ENCODE measurements at places on chromosomes 5 and 9.

DNA sequence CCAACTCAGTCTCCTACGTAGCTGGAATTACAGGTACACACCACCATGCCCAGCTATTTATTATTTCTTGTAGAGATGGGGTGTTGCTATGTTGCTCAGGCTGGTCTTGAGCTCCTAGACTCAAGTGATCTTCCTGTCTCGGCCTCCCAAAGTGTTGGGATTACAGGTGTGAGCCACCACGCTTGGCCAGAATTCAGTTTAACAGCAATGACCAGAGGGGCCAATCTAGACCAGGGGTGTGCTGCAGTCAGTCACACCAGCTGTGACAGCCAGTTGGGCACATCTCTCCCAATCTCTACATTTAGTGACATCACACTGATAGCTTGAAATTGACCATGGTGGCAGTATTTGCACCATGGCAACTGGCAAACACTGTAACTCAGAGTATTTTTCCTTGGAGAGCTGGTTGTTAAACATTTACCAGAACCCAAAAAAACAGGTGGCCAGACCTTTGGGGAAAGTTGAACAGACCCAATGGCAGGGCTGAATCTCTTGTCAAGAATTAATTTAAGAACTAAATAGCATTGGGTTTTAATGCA lies 67.7 kb upstream of the UBTD2 start:
- DNase-seq = no peak

DNA sequence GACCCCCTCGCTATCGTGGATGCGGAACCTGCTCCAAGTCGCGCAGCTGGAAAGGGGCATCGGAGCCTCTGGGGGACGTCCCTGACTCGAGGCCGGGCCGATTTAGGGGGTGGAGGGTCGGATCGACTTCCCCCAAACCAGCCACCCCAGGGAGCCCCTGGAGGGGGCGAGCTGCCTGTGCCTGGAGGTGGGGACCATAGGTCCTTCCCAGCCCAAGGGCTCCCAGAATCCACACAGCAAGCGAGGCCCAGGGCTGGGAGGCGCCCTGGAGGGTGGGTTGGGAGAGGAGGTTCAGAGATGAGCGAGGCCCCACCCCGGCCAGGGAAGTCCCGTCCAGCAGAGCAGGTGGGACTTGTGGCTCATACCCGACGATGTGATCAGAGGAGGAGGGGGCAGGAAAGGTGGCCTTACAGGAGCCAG lies 147.6 kb downstream of the GAPVD1 start:
- DNase-seq = no peak

DNA sequence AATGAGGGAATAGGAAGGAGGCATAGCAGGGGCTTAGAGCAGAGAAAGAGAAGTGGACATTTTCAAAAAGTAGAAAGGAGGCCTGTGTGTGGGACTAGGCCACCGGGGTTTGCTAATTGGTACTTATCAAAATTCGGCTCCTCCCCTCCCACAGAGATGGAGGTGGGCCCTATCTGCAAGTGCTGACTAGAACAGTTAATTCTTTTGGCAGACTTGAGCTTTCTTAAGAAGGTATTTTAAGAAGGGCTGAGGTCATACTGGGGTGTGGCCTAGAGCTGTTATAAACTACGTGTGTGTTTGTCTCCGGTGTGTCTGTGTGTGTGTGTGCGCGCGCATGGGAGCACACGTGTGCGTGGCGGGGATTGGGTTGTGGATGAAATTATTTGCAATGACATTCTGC lies 1086.5 kb downstream of the EFNA5 start:
- DNase-seq = no peak

- peak; percentile 87 for DNase-seq
Measured at GRCh38 chr5:54301220-54301619, 9.2 kb downstream of the ARL15 start.

DNA sequence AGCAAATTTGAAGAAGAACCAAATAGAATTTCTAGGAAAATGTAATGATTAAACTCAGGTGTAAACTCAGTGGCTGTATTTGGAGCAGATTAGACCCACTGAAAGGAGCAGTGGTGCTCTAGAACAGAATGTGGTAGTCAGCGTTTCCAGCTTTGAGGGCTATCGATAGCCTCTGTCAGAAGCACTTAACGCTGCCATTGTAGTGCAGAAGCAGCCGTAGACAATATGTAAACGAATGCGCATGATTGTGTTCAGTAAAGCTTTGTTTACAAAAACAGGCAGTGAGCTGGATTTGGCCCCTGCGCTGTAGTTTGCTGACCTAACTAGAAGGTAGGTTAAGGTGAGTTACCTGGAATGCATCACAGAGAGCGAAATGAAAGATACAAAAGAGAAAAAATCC lies 72.0 kb downstream of the FAM78A start:
- no peak for DNase-seq

GRCh38 chr9:129682381-129682780 lies 16.9 kb downstream of the PRRX2 start:
- no peak for DNase-seq

- no peak for DNase-seq
Measured at GRCh38 chr5:58318468-58318867, 141.4 kb downstream of the PLK2 start.

DNA sequence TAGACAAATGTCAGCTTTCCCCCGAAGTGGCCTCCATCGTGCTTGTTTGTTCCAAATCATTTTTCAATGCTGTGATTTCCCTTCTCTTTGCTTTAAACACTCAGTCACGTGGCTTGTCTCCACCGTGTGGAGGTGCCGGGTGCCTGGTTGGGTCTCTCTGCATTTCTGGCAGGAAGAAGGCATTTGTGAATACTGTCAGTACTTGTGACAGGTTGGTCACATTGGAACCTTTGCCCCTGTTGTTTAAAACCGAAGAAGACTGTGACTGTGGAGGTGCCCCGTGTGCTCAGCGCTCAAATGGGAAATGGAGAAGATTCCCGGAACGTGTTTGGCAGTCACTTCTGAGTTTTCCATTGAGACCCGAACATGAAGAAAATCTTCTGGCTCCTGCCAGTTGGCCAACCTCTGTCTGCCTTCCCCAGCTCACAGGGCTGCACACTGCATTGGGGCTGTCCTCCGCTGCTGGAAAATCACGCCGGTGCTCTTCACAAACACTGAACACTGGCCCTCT lies 74.6 kb downstream of the LMNB1 start:
- no peak for DNase-seq

DNA sequence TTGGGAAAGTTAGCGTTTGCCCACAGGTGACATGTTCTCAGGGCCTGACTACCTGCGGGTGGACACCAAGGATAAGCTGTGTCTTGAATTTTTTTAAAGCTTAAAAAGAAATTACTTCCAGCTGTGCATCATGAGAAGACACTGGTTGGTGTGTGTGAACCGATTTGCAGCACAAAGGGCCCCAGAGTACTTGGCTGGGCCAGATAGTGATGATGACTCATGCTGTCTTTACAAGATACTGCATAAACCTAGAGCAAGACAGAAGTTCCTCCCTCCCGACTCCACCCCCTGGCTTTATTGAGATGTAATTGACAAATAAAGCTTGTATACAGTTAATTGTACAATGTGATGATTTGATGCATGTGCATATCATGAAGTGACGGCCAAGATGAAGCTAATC lies 212.8 kb downstream of the NXNL2 start:
- peak; percentile 27 for DNase-seq

GRCh38 chr5:151151793-151152192 lies 5.8 kb downstream of the ANXA6 start:
- peak; percentile 98 for DNase-seq

DNA sequence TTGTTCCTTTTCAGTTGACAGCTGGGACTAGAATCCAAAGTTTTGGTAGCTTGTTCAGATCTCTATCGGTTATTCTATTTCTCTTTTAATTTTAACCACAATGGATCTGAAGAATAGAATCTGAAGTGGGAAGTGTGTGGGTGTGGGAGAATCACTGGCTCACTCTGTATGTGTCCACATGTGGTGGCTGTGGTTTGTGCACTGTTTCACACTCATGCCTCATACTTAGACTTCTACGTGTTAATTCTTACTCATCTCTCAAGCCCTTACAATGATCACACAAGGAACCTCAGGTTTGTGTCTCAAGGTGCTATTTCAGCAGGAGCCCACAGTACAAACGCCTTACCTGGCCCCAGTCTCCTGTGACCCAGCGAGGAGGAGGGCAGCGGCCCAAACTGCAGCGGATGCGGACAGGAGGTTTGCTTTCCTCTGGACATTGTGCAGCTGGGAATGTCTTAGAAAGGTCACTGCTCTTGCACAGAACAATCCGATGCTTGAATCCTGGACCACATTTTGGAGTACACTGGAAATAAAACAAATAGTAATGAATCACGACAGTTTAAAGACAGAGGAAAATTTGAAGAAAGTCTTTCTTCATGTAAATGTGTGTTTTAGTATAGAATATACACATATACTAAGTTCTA lies 309.1 kb downstream of the ADAMTS6 start:
- peak; percentile 23 for DNase-seq

DNA sequence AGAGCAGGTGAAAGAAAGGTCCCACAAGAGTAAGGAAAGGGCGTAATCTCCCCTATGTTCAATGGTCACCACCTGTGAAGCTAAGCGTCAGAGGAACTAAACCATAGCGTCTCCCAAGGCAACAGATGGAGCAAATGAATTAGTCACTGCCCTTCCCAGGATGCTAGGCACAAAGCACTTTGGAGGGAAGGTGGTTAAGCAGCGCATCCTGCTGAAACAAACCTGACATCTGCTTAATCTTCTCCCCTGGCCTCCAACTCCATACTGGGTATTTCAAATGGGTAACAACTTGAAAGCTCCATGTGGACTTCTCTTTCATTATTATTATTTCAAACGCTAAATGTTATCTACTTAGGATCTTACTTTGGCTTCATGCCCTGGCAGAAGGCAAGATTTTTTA lies 227.3 kb downstream of the MLLT3 start:
- no peak for DNase-seq

DNA sequence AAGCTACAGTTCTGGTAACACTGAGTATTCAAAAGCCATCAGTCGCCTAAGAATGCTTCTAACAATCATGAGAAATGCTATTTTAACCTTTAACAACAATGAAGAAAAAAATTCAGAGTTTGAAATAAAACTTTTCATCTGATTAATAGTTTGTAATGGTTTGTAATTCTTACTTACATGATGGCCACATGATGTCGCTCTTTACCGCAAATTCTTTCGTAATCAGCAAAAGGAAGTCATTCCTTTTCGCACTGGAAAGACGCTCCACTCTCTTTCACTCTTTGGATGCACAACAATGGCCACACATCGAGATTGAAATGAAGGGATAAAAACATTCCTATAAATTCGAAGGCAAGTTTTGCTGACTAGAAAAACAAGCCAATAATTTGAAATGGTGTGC lies at the start of gene PCDHA7:
PCDHA7 (plus strand) TSS at position 277 of the 400 bp plus-strand sequence; CDS start at position 392, 115 bp downstream.
- DNase-seq = no peak

GRCh38 chr9:107355394-107355793 lies 72.3 kb downstream of the RAD23B start:
- DNase-seq = no peak

GRCh38 chr5:141519605-141520565 lies 31.0 kb downstream of the PCDHGC5 start:
- DNase-seq = peak; percentile 76

- no peak for DNase-seq
Measured at GRCh38 chr9:80061940-80062339, 490.2 kb downstream of the TLE4 start.

- DNase-seq = no peak
Measured at GRCh38 chr9:21569721-21570120, 87.6 kb upstream of the IFNE start.

DNA sequence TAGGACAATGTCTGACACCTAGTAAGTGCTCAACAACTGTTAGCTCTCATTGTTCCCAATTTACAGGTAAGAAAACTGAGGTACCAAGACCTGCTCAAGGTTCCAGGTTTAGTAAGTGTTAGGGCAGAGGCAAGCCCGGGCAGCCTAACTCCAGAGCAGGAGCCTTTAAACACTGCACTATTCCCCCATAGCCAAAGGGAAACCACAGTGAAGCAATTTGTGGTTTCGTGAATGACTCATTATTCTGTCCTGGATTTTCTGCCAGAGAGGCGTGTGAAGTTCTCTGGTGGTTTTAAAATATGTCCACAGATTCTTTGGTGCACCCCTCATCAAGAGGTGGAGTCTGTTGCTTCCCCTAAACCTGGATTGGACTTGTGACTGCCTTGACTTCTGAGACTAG lies 1.0 kb upstream of the MCC start:
- peak; percentile 75 for DNase-seq

- no peak for DNase-seq
Measured at GRCh38 chr5:73663860-73664240, 37.9 kb downstream of the ARHGEF28 start.

GRCh38 chr9:111876179-111876578 lies 20.4 kb upstream of the UGCG start:
- DNase-seq = no peak

GRCh38 chr5:140266471-140267200 lies 36.3 kb downstream of the PFDN1 start:
- no peak for DNase-seq

DNA sequence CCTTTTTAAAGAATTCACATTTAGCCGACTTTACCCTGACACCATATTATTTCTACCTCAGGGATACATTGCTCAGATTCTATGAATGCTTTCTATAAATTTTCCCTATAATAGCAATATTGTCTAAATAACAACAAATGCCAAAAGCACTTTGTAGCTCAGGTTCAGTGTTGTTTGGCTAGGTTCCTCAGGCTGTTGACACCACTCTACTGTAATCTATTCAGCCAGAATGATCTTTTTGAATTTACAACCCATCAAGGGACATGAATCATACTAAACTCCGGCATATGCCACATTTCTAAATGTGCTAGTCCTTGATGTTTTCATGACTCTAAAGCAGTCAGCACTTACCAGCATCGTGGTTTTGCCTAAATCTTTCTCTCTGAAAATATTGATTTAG lies 641.5 kb upstream of the CDH10 start:
- no peak for DNase-seq

GRCh38 chr9:106958955-106959657 lies 96.1 kb downstream of the ZNF462 start:
- DNase-seq = no peak

DNA sequence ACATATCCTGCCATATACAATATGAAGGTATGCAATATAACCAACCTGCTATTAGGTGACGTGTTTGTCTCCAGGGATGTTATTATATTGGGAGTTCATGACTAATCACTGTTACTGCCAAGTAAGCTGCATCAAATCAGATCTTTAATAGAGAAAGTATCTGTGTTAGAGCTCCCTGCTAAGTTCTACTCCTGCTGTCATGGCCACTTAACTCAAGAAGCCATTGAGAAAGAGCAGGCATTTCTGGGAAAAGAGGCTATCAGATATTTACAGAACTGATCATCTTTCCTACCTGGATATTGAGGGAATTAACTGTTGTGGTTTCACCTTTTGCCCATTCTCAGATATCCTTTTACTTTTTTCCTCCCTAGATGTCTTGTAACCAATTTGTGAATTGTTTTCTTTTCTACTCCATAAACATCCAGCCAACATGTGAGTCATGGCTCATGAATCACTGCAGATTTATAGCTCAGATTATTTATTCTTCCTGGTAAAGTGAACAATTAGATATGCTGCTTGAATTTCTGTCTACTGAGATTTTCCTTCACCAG lies 634.8 kb upstream of the FAM174A start:
- no peak for DNase-seq

- DNase-seq = peak; percentile 83
Measured at GRCh38 chr9:130073373-130073772, 19.7 kb downstream of the GPR107 start.

DNA sequence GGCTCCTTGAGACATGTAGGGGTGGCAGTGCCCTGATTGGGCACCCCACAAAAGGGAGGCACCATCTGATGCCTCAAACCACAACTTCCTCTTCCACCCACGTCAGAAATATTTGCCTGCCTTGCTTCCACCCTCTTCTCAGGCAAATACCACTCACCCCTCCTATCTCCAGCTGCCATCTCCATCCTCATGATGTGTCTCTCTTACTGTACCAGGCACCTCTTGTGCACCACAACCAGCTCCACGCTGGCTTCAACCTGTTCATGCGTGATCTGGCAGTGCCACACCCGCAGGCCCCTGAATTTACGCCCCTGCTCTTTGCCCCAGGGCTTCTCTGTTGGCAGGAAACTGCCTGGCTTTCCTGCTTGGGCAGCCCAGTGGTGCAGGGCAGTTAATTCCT lies 87.8 kb upstream of the HSPA9 start:
- peak; percentile 85 for DNase-seq

All from suppressor macrophage (primary cell).